ENCODE measurements at places on chromosomes 5 and 9.

DNA sequence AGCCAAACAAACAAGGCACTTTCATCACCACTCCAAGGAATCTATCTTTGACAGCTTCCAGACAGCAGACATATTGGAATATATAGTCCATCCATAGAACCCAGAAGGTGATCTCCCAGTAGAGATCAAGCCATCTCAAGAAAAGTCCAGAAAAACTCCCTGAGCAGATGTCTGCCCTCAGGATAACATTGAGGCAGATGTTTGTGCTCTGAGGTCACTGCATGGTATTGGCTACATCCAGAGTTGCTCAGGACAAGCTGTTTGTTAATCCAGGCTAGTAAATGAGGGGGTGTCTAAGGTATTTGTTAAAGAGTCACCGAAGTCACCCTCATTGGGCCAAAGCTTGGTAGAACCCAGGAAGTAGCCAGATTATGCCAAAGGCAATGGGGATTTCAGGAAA, 556.3 kb upstream of the KLF4 start:
- DNase-seq: no peak

- DNase-seq: no peak
These were observed 1.1 kb upstream of the NDST1 start for GRCh38 chr5:150506571-150507473.

DNA sequence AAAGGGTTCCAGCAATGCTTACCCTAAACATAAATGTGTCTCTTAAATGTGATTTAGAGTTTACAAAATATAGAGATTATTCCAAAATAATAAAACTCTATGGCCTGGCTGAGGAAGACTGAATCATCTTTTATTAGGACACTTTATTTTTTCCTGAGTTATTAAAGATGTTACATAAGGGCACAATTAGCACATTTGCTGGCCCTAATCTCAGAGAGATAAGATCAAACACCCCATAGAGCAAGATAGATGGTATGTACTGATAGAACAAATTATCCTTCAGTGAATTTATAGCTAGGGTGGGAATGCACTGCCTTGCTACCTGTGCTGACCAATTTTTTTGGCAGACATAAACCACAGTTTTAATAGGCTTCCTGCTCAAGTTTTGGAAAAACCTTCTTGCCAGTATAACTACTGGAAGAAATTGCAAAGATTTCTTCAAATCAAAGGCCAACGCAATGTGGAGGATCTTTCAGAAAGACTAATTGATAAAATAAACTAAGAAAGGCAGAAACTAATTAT, 367.1 kb upstream of the MPDZ start:
- no peak for DNase-seq

- no peak for DNase-seq
These were observed 76.3 kb upstream of the SEMA6A start for GRCh38 chr5:116650964-116651363.

- no peak for DNase-seq
These were observed 66.6 kb downstream of the ANGPTL2 start for GRCh38 chr9:127055745-127056402.

DNA sequence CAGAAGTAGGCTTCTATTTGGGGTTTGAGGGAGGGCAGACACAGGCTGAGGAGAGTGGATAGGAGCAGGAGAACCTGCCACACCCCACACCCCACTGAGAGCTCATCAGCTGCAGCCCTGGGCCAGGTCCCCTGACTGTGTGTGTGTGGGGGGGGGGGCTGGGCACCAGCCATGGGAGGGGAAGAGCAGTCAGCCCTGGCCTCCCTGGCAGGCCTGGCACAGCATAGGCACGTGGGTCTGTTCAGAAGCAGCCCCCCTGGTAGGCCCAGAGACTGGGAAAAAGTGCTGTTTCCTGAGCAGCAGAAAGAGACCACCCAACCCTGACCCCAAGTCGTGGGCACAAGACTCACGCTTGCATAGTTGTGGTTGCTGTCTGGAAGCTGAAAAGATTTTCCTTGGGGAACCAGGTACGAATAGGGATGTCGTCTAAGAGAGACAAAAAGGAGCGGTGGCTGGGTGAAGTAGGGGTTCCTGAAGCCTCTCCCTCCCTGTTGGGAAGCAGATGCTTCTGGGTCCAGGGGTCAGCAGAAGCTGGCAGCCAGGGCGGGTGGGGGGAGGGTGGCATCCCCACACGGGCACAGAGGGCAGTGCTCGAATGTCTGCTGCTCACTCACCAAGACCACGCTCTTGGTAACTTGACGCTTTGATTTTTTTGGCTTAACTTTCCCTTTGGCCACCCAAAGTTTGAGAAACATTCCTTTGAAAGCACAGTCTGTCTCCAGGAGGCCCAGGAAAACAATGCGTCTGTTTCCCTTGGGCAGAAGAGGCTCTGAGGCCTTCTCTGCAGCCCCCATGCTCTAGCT, 2.9 kb downstream of the NSMF start:
- DNase-seq: no peak

DNA sequence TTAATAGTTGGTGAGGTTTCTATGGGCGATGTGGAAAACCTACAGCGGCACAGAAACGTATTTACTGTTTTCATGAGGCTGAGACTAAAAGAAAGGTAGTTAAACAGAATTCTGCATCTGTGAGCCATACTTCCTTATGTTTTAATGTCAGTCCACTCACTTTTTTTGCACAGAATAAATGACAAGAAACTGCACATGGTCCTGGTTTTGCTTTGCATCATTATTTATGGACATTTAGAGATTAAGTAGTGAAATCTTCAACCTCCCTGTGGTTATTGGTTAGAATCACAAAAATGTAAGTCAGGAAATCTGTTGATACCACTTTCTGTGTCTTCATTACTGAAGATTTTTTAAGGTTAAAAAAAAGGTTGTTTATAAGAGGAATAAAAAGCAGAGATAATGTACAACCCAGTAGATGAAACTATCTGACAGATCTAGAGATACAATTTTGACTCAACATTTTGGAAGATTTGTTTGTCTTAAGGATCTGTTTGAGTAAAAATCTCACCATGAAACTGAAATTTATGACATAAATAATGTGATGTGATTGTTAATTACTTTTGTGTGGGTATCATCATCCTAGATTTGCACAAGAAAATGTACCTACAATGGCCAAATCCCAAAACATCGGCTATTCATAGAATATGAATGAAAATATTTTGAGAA, 2.4 kb downstream of the PRR16 start:
- DNase-seq: no peak

GRCh38 chr5:151357792-151358191, 10.4 kb upstream of the SLC36A2 start:
- no peak for DNase-seq

- DNase-seq: no peak
These were observed 192.3 kb upstream of the TLX3 start for GRCh38 chr5:171116719-171117118.

GRCh38 chr9:136831002-136831719, 11.1 kb upstream of the AJM1 start:
- DNase-seq: no peak
